ENCODE measurements at places on chromosomes 1 and 21.

DNA sequence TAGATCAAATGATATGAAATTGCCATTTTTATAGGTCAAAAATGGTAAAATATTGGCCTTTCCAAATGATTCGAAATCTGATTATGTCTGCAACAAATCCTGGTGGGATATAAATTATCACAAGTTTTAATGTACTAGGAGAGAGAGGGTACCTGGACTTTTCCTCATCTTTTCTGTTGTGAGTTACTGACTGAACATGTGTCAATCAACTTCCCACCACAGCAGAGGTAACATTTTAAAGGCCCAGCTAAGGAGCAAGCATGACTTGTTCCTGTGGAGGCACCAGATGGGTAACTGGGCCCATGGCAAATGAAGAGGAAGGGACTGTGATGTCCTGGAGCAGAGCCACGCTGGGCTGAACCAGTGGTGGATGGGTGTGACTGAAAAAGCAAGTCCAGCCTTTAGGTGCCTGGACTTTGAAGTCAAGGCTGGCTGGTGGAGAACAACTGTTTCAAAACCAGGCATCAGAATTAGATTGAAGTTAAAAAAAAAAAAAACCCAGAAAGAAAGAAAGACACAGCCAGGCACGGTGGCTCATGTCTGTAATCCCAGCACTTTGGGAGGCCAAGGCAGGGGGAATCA is 6.6 kb downstream of the MR1 start:
- DNase-seq, result no peak

- no peak for DNase-seq
Measured at GRCh38 chr1:24584171-24584647, 28.3 kb downstream of the NCMAP start.

- DNase-seq, result peak; percentile 64
Measured at GRCh38 chr1:50976890-50977574, 7.0 kb downstream of the CDKN2C start.

DNA sequence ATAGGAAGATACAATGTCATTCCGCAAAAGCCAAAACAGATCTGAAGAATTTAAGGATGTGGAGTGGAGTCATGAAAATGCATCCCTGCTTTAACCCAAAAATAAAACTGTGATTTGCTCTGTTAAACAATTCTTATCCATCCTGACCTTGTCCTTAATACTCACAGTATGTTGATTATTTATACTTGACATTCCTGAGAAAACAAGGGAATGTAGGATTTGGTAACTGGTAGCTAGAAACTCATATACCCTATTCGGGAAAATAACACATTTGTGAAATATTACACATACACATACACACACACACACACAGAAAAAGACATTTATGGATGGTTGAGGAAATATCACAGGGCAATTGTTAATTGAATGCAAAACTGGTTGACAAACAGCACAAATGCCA is 80.2 kb downstream of the FMN2 start:
- DNase-seq, result no peak

GRCh38 chr21:37670883-37671282 is 245.4 kb downstream of the KCNJ6 start:
- DNase-seq, result peak; percentile 14

DNA sequence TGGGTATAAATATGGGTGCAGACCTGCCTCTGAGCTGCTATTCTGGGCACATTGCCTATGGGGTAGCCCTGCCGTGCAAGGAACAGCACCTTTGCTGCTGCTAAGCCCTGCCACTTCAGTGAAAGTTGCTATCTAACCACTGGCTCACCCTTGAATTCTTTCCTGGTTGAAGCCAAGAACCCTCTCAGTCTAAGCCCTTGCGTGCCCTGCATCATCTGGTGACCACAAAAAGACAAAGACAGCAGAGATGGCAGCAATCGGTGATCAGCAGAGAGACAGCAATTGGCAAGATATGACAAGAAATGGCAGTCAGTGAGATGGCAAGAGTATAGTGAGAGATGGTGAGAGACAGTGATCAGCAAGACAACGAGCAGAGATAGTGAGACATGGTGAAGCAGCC is 418.3 kb downstream of the MATN1 start:
- no peak for DNase-seq

- DNase-seq, result no peak
Measured at GRCh38 chr1:239977416-239977815, 114.3 kb upstream of the FMN2 start.

- no peak for DNase-seq
Measured at GRCh38 chr1:31627930-31628559, 10.6 kb downstream of the HCRTR1 start.

- DNase-seq, result no peak
Measured at GRCh38 chr1:5678759-5679158, 313.5 kb downstream of the NPHP4 start.

GRCh38 chr1:8419172-8419571 is 101.3 kb downstream of the SLC45A1 start:
- peak; percentile 79 for DNase-seq

GRCh38 chr1:155962599-155963211 is 15.6 kb downstream of the ARHGEF2 start:
- DNase-seq, result peak; percentile 62

GRCh38 chr1:66628926-66629325 is 95.0 kb downstream of the SGIP1 start:
- no peak for DNase-seq

- no peak for DNase-seq
Measured at GRCh38 chr1:18175530-18176377, 68.2 kb downstream of the IGSF21 start.

DNA sequence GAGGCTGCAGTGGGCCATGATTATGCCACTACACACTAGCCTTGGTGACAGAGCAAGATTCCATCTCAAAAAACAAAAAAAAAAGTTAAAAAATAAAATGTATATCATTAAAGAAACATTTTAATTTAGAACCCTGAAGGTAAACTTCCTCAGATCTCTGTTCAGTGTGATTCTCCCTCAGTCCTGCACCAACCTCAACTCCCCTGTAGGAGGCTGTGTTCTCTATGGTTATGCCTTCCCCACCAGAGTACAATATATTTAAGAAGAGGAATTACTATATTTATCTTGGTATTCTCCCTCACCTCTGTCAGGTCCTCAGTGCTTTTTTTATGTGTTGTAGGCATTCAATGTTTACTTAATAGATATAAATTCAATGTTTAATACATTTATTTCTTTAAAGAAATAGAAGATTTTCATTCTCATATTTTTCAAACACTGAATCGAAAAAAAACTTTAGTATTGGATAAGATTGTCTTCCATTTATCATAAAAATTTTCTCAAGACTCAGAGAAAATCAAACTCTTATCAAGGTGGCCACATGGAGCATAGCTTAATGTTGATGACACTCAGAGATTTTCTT is 4.8 kb upstream of the LRRC8B start:
- peak; percentile 66 for DNase-seq

GRCh38 chr1:170032531-170033280 is 41.8 kb downstream of the KIFAP3 start:
- DNase-seq, result peak; percentile 82

Data from fibroblast of mammary gland (primary cell).